Hippocampal formation (tissue), 2 donors: ENCODE measurements at places on chromosomes 12 and 14.
A peak's percentile ranks its signal among the peaks of the same experiment; 100 is the strongest.

DNA sequence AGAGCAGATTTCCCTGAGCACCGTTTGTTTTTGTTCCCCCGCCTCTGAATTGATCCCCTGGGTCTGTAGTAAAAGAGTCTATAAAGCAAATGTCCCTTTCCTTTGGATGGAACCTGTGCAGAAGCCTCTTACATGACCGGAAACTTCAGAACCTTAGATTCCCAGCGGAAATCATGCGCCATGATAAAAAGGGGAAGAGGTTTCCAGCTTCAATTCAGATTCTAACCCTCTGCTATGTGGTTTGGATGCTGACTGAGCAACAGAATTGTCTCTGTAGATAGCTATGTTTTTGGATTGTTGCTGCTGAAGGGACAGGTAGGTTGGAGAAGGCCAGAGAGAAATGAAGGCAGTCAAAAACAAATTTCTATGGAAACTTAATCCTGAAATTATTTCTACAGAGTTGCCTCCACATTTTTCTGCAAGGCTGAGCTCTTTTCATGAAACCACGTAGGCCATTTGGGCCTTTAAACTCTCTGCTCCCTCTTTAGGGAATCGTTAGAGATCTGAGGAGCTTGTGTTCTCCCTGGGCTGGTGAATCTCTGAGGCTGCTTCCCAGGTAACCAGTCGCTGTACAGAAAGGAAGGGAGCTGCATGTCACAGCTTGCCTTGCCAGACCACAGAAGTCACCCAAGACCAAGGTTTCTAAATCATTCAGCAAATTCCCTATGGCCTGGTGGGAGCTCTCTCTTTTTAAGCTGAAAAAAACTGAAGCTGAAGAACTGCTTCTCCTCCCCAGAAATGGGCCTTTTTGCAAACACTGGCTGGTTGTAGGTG, 28.7 kb upstream of the OR10P1 start:
- no peak for DNase-seq

DNA sequence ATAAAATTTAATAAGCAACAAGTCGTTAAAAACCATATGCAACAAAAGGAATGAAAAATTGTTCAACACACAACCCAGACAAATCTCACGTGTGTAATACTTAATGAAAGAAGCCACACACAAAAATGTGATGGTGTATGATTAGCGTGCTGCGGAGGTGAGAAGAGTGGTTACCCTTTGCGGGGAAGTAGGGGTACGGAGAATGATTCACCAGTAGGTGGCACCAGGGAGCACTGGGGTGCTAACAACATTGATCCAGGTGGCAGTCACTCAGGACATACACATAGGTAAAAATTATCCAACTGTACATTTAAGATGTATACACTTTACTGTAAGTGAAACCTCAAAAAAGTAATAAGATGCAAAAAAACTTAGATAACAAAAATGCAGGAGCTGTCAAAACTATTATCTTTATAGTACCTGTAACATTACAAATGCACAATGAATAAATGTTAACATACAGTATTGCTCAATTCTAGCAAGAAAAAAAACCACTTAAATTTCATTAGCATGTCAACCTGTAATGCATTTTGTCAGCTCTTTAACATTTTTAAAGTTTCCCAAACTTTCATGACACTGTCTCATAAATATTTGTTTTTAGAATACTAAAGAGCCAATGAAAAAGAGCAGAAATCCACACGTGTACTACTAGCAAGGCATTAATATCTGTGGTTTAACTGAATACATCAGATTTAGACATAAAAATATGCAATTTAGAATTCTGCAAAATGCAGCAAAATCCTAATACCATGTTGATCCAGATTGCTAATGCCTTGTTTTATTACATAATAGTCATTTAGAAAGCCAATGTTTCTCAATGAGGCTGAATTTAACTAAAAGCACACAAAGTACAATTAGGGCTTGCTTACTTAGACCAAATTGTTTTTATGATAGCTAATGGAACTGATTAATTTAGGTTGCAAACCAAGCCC, 46.7 kb downstream of the TMCC3 start:
- DNase-seq: peak; percentile 14

GRCh38 chr12:41344776-41345470, 156.8 kb downstream of the PDZRN4 start:
- DNase-seq: peak; percentile 77

GRCh38 chr12:9736936-9737705, 4.2 kb upstream of the CLECL1 start:
- no peak for DNase-seq

GRCh38 chr12:128571906-128572810, 251.6 kb downstream of the SLC15A4 start:
- DNase-seq: no peak

GRCh38 chr12:118034429-118035189, 18.1 kb downstream of the RFC5 start:
- DNase-seq: no peak

DNA sequence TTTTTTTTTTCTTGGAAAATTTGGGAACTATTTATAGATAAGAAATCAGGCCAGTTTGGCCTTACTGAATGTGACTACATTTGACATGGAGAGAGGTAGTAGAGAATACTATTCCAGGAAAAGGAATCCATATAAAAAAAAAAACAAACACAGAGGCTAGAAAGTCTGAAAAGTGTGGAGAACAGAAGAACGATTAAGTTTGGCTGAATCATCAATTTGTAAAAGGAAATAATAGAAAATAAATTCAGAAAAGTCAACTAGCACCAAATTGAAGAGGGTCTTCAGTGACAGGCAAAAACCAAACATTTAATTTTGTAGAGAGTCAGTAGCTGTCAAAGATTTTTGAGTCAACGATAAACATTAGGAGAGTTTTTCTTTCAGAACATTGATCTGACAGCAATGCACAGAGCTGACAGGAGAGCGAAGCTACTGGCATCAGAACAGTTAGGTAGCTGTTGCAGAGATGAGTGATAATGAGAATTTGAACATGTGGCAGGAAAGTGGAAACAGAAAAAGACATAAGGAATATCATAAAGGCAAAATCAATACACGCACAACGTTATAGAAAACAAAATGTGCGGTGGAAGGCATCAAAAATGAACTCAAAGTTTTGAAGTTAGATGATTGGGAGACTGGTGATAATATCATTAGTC, 241.2 kb downstream of the SOX5 start:
- no peak for DNase-seq

GRCh38 chr12:92362785-92363184, 217.1 kb upstream of the BTG1 start:
- DNase-seq: no peak

- no peak for DNase-seq
Observed at GRCh38 chr12:124650912-124651311, 83.5 kb upstream of the NCOR2 start.

GRCh38 chr14:22313172-22313801, 275.7 kb downstream of the DAD1 start:
- no peak for DNase-seq

- DNase-seq: no peak
Observed at GRCh38 chr12:89523843-89524540, 604 bp downstream of the GALNT4 start.

- no peak for DNase-seq
Observed at GRCh38 chr12:104549815-104550480, 93.2 kb downstream of the CHST11 start.

- DNase-seq: no peak
Observed at GRCh38 chr12:43815416-43815815, 9.3 kb upstream of the TWF1 start.

GRCh38 chr12:18970603-18971002, 158.9 kb upstream of the PLEKHA5 start:
- DNase-seq: no peak

GRCh38 chr12:32559434-32559833, 119.7 kb upstream of the DNM1L start:
- no peak for DNase-seq

- no peak for DNase-seq
Observed at GRCh38 chr12:13436182-13436581, 239.7 kb downstream of the EMP1 start.

GRCh38 chr12:32025906-32026305, 66.7 kb downstream of the RESF1 start:
- DNase-seq: no peak

DNA sequence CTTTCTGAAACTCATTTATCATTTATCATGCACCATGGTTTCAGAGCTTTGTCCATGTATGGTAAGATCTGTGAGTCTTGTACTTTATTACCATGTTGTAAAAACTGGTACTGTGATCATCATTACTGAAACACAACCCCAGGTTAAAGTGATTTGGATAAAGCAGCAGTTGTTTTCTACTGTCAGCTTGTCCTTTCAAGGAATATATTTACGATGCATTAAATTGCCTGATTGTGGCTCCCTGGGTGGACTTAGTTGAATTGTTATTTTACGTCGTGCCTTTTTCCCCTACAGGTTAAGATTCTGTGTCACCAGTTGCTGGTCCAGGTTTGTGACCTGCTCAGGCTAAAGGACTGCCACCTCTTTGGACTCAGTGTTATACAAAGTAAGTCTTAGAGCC, 46.1 kb downstream of the FRMD6 start:
- DNase-seq: no peak
